ENCODE measurements at places on chromosomes 7 and 10.

DNA sequence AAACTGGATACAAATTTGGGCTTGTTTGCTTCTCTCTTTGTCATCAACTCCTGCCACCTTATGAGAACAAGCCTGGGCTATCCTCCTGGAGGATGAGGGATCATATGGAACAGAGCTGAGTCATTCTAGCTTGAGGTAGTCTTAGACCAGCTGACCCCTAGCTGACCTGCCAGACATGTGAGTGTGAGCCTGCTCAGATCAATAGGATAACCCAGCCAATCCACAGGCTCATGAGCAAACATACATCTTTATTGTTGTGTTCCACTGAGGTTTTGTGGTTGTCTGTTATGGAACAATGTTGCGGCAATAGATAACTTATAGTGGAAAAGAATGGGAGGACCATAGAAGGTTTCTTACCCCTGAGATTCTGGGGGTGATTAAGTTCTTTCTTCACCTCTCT, 54.5 kb upstream of the FAM180A start:
- DNase-seq: no peak

GRCh38 chr10:120513307-120513796, 56.3 kb downstream of the PLPP4 start:
- DNase-seq: no peak

DNA sequence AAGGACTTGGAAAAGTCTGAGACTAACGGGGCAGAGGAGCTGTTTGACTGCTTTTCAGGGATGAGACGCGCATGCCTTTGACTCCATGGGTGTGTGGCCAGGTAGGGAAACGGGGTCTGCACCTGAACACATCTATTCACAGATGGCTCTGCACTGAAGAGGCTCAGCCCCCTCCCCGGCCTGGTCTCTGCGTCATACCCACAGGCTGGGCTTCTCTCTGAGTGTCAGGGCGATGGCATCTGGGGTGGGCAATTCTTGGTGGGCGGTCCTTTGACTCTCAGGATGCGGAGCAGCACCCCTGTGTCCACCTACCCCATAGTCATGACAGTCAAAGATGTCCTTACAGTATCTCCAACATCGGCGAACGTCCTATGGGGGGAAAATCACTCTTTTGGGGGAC, 23.0 kb downstream of the PFKP start:
- no peak for DNase-seq

GRCh38 chr10:109877546-109877945, 45.8 kb downstream of the XPNPEP1 start:
- peak; percentile 15 for DNase-seq

DNA sequence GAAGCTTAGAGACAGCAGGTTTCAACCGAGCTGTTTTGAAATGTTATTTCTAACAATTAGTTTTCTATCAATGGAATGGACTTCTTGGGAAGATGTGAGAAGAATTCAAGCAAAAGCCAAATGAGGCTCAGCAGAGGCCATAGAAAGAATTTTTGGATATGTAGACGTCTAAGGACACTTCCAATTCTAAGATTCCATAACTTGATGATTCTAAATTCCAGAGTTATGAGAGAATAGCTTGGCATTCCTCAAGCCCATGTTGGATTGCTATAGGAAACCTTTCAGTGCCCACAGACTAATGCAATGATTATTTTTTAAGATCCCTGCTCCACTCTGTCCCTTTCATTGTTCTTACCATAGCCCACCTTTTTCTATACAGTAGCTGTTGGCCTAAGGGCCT, 77.2 kb upstream of the PALS2 start:
- DNase-seq: no peak
